CMK (cell line): ENCODE measurements at places on chromosomes 7 and 10.

GRCh38 chr10:29783201-29783947 is 148.6 kb upstream of the SVIL start:
- DNase-seq: no peak

DNA sequence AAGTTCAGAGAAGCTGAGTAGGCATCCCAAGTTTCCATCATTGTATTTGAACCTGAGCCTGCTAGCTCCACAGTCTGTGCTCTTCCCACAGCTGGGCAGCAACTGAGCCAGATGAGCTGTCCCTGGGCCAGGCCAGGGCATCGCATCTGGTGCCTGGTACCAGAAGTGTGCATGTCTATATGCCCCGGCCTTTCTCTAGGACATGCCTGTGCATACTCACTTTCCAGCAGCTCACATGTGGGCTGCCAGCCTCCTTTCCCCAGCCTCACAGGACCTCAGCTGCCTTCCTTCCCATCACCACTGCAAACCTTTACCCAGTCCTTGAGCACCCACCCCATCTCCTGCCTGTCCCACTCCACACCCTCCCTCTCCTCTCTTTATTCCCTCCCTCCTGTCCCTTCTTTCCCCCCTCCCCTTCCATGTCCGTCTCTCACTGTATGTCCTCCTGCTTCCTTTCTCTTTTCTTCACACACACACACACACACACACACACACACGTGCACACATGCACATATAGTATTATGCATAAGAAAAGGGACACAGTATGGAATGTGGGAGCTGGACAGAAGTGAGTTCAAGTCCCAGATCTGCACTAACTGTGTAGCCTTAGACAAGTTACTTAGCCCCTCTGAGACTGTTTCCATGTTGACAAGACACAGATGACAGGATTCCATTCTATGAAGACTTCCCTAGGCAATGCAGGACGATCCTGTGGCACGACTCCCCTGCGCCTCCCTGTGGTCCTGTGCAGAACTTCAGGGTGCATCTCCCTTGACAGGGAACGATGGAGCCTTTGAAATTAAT is 10.9 kb downstream of the CDHR1 start:
- DNase-seq: peak; percentile 8

DNA sequence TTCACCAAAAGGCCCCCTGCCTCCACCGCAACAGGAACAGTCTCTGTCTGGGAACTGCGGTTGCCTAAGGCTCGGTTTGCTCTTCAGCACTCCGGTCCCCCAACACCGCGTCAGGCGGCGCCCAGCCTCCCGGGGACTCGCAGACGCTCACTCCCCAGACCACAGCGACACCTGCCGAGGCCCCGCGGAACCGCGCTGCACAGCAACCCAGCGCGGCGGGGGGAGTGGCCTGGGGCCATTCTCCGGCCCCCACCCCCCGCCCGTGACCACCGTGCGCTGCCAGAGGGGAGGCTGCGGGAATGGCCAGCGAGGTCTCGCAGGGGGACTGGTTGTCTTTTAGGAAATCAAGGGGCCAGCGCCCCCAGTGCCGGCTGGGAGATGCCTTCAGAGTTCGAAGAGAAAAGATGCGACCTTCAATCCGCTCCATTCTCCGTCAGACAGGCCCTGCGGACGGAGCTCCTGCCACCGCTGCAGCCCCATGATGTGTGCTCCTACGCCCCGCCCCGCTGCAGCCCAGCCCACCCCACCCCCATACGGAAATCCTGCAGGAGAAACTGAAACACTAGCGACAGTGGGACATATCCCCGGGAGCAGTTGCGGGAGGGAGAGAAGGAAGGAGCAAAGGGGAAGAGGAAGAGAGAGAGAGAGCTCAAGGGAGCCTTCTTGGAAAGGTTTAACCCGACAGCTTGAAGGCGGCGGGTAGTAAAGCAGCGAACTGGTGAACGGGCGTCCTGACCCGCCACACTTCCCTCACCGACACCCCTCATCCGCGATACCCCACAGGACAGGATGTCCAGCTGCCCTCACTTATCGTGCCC is 137.4 kb upstream of the CDCA7L start:
- DNase-seq: peak; percentile 45

DNA sequence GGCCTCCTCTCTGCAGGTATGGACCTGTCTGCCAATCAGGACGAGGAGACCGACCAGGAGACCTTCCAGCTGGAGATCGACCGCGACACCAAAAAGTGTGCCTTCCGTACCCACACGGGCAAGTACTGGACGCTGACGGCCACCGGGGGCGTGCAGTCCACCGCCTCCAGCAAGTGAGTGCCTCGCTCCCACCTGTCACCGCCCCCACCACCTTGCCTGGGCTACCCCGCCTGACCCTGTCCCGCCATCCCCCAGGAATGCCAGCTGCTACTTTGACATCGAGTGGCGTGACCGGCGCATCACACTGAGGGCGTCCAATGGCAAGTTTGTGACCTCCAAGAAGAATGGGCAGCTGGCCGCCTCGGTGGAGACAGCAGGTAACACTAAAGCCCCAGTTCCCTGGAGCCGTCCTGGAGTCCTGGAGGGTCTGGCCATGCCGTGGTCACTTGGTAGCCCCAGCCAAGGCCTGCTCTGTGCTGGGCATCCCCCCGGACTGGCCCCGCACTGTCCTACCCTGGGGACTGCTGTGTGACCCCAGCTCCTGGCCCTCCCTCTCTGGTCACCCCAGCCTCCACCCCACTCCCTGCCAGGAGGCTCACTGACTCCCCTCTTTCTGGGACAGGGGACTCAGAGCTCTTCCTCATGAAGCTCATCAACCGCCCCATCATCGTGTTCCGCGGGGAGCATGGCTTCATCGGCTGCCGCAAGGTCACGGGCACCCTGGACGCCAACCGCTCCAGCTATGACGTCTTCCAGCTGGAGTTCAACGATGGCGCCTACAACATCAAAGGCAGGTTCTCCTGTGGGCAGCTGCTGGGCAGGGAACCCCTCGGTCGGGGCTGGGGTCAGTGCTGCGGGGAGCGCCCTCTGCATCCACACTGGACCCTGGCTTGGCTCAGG is 178.0 kb downstream of the RNF216 start:
- DNase-seq: no peak

GRCh38 chr10:75097666-75098285 is 13.7 kb upstream of the SAMD8 start:
- DNase-seq: no peak

- DNase-seq: peak; percentile 11
Measured at GRCh38 chr7:15015545-15016314, 113.2 kb upstream of the DGKB start.

- peak; percentile 30 for DNase-seq
Measured at GRCh38 chr7:23285657-23286646, 13.2 kb upstream of the MALSU1 start.
